ENCODE measurements at places on chromosomes 7 and 10.

DNA sequence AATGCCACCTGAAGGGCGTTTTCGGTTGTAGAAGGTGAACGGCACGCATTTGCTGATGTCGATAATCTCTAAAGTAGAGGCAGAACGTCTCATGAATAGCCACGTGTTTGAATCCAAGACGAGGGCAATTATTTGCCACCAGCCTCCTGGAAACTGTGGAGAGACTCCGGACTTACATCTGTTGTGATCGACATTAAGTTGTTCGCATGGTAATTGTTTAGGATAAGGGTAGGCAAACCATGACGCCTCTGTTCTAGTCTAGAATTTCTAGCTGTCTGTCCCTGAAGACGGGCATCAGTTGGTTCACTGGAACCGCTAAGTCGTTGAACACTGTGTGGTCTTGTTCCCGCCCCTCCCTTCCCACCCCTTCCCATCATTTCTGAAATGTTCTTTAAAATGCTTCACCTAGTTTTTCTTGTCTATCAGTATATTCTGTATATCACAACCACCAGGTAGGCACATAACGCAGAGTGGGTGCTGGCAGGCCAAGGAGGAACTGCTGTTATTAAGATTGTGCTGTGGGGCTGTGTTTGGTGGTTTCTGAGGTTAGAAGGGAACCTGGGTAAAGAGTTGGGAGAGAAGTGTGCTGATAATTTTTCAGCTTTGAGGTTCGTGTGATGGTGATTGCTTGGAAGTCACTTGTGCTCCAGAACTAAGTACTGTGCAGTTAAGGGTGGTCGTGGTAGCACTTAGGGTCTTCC lies 1.2 kb downstream of the UBE3C start:
- no peak for DNase-seq

- DNase-seq = no peak
Measured at GRCh38 chr7:17339952-17340351, 41.5 kb downstream of the AHR start.

DNA sequence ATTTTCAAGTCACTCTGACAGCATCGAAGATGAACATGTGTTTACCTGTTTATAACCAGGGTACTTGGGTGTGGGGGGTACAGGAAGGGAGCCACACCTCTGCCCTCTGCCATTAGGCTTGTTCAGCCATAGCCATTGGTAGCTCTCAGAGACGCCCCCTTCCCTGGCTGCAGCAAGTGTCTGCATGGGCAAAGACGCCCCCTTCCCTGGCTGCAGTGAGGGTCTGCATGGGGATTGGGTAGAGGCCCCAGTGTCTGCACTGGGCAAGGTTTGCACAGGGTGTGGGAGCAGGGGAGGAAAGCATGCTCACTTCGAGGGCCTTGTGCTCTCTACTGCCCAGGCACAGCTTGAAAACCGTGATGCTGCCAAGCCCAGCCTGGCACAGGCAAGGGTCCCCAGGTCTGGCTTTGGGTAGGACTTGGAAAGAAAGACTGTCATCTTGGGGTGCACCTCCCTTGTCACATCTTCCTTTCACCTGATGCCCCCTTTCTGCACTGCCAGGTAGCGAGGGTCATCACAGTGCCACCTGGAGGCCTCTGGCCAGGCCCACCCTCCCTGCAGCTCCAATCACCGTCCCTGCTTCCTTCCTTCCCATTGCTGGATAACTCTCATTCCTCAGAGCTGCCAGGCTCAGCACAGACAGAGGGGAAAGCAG lies 3.7 kb downstream of the TMEM225B start:
- no peak for DNase-seq

DNA sequence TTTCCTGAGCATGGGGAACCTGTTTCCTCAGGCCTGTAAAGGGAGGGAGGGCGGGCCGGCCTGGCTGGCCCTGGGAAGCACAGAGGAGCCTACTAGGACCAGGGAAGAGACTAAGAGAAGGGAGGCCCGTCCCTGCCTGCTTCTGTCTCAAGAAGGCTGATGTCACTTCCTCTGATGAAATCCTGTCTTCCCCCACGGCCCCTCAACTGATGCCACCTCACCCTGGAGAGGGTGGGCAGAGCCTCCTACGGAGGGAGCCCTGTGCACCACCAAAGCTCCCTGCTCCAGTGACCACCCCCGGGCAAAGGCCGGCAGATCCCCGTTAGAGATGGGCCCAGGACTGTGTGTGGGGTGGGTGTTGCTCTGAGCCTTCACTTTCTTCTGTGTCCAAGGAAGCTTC lies 1.0 kb upstream of the PILRA start:
- DNase-seq = peak; percentile 11

DNA sequence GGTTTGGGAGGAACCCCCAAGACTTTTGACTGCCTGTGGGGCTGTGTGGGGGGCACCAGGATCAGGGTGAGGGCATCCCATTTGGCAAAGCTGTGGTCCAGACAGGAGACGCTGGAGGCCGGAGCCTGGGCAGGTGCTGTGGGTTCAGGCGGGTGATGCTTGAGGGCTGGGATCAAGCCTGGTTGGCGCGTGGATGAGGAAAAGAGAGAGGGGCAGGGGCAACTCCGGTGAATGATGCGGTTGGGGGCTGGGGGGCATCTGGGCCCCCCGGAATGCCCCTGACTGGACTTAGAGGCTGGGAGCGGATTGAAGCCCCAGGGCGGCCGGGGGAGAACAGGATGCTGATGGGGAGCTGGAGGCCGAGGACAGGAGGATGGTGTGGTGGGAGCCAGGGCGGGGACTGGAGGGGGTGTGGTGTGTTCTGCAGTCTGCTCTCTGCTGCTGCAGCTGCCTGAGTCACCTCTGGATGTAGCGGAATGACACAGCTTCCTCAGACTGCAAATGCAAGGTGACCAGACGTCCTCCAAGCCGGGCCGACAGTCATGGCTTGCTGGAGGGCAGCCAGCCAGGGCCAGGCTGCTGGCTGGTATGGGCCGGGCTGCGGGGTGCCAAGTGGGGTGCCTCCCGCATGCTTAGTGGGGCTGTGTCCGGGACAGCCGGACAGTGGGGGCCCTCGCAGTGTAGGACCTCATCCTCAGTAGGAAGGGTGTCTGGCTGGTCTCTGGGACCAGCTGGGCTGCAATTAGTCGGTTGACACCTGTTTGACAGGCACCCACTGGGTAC lies 3.2 kb downstream of the MAFK start:
- DNase-seq = no peak

DNA sequence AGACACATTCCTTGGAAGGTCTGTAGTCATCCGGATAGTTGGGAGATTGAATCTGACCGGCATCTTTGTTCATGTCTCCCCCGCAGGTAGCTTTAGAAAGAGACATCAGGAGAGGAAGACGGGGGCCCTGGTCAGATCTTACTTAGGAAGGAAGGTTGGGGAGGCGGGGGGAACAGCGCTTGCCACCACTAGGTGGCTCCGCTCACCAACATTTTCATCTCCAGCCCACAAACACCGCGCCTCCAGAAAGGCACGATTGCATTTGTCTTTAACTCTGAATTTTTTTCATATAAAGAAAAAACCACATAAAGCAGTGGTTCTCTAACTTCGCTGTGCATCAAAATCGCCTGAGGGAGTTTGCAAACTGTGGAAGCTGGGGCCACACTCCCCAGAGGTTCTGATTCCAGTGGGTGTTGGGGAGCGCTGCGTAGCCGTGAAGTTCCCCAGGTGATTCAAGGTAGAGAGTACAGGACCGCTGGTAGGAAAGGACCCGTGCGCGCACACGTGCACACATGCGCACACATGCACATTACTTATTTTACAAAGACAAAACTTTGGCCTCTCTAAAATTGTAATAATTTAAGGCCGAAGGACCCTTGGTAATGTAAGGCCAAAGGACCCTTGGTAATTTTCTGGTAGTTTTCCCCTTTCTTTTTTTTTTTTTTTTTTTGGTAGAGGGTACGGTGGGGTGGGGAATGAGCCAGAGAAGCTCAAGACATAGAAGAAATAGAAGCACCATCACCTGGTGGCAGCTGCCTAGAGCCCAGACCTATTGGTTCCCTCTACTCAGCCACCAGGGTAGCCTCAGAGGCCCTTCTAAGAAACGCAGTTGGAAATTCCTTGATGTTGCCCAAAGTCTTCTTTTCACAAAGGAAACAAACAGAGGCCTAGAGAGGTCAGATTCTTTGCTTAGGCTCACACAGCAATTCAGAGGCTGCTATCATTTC lies 37.4 kb upstream of the OPALIN start:
- peak; percentile 14 for DNase-seq

- no peak for DNase-seq
Measured at GRCh38 chr7:36072620-36073019, 80.4 kb upstream of the EEPD1 start.

DNA sequence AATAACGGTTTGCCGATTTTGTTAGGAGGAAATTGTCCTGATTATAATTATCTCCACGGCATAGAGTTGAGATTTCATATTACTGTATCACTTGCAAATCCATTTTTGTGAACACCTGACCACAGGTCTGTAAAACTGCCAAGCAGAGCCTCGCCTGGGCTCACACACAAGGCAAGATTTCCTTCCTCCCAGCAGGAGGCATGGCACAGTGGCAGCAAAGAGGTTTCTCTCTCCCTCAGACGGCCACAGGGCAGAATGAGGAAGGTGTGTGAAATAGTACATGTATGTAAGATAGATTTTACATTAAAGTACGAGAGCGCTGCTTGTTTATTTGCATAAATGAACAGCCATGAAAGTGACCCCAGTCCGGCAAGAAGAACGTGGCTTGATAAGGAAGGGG lies 130.1 kb downstream of the CELF2 start:
- DNase-seq = no peak

DNA sequence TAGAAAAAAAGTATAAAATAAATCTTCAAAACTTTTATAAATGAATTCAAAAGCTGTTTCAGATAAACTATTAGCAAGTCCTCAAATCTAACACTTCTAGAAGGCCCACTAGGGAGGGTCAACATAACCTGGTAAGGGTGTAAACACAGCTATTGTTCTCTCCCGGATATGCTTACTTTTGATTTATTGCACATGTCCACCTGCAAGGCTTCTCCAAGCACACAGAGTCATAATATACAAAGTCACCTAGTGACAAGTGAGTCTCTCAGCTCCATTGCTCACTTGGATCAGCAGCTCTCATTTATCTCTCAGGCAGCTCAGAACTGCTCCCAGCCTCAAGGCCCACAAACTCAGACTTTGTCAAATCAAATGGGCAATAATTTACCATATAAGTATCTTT lies 44.0 kb upstream of the COL1A2 start:
- no peak for DNase-seq

- no peak for DNase-seq
Measured at GRCh38 chr7:85774986-85775385, 588.1 kb upstream of the SEMA3D start.

- DNase-seq = no peak
Measured at GRCh38 chr10:25966844-25967243, 32.8 kb downstream of the MYO3A start.

GRCh38 chr7:121262221-121262620 lies 66.6 kb upstream of the WNT16 start:
- no peak for DNase-seq

GRCh38 chr7:28361551-28361950 lies 50.8 kb upstream of the CREB5 start:
- no peak for DNase-seq

DNA sequence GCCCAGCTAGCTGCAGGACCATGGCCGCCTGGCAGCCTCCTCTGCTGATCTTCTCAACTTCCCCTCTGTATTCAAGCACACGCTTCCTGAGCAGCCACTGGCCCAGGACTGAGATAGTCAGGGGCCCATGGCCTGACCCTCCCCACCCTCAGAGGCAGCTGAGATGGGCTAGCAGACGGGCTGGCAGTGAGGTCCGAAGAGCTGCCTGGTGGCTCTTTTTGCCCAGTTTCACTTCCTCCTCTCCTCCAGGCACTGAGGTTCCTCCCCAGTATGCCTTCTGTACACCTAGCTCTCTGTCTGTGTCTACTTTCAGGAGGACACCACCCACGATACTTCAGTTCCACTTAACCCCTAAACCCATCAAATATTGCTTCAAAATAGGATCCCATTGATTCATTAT lies 395.6 kb downstream of the TNS3 start:
- no peak for DNase-seq

DNA sequence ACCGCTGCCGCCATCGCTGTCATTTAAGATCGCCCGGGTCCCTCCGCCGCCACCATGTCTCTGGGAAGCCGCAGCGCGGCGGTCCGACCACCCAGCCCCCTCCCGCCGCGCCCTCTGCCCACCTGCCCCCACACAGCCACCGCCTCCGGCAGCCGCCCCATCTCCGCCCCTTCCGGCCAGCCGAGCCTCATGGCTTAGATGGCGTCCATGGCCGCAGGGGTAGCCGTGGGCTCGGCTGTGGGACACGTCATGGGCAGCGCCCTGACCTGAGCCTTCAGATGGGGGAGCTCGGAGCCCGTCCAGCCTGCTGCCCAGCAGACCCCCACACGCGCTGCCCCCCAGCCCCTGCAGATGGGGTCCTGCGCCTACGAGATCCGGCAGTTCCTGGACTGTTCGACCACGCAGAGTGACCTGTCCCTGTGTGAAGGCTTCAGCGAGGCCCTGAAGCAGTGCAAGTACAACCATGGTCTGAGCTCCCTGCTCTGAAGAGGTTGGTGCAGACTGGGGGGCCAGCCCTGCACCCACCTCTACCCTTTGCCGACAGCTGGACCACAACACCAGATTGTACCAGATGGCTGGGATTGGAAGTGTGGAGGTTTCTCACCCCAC lies 38.0 kb upstream of the TARP start:
- no peak for DNase-seq

DNA sequence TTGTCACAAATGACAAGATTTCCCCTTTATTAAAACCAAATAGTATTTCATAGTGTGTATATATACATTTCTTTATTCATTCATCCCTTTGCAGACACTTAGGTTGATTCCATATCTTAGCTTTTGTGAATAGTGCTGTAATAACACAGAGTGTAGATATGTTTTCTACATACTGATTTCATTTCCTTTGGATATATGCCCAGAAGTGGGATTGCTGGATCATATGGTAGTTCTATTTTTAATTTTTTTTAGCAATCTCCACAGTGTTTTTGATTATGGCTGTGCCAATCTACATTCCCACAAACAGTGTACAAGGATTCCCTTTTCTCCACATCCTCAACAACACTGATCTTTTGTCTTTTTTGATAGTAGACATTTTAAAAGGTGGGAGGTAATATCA lies 46.4 kb downstream of the CSTF2T start:
- DNase-seq = no peak

- no peak for DNase-seq
Measured at GRCh38 chr7:134710511-134710853, 63.8 kb downstream of the BPGM start.
